ENCODE measurements at places on chromosomes 1 and 21.

DNA sequence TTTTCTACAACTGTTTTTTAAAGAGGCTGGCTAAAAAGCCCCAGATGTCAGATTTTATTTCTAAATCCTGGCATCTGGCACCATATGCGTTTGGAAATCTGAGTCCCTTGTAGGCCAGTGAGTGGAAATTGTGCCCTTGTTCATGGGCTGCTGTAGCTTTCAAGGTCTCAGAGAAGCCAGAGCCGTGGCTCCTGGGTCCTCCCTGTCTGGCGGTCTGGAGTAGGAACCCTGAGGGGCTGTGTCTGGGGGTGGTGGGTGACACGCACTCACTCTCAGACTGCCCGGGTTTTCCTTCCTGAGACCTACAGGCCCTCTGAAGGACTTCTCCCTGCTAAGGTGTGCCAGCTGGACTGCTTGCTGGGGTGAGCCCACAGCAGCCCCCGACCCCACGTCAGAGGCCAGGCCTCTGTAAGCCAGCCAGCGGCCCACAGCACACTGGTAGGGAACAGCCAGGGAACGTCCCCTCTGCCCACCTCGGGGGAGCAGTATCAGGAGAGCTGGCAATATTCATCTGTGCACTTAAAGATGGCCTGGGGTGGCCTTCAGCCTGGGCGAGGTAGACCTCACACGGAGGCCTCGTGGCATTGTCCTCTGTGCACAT, 151.5 kb downstream of the PEX14 start:
- DNase-seq: no peak

GRCh38 chr1:166089804-166090203, 77.0 kb downstream of the FAM78B start:
- DNase-seq: no peak

DNA sequence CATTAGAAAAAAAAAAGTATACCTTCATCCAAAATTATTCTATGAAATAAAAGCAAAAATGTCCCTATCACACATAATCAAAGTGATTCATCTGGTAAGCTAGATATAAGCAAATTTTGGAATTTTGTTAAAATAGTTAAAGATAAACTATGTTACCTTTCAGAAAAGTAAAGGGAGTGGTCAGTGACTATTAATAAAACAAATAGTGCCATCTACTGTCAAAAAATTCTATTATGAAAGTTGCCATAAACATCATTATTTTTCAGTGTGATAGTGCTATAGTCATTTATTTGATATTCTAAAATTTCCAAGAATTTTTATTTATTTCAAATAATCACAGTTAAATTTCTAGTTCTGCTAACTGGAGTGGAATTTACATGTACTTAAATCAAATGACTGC, 803.7 kb downstream of the KCNT2 start:
- DNase-seq: no peak

GRCh38 chr1:50476800-50477199, 53.6 kb upstream of the DMRTA2 start:
- no peak for DNase-seq

DNA sequence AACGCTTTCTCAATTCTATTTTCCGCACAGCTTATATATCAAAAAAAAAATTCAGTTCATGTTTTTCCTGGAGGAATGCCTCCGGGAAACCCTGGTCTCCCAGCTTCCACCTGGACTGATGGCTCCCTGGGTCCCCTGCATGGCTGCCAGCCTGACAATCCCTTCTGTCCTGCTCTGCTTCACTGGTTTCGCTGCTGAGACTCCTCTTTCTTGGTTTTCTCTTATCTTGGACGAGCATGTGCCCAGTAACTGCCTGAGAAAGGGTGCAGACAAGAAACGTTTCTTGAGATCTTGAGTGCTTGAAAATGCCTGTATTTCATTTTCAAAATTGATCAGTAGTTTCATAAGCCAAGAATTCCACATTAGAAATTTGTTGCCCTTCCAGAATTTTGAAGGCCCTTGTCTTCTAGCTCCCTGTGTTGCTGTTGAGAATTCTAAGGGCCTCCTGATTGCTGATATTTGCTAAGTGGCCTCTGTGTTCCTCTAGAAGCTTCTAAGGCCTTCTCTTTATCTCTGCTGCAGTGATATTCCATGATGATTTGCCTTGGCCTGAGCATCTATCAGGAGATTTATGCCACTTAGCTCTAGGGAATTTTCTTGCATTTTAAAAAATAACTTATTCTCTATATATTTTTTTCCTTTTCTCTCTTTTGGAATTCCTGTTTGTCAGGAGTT, 44.7 kb downstream of the ETS2 start:
- DNase-seq: no peak

DNA sequence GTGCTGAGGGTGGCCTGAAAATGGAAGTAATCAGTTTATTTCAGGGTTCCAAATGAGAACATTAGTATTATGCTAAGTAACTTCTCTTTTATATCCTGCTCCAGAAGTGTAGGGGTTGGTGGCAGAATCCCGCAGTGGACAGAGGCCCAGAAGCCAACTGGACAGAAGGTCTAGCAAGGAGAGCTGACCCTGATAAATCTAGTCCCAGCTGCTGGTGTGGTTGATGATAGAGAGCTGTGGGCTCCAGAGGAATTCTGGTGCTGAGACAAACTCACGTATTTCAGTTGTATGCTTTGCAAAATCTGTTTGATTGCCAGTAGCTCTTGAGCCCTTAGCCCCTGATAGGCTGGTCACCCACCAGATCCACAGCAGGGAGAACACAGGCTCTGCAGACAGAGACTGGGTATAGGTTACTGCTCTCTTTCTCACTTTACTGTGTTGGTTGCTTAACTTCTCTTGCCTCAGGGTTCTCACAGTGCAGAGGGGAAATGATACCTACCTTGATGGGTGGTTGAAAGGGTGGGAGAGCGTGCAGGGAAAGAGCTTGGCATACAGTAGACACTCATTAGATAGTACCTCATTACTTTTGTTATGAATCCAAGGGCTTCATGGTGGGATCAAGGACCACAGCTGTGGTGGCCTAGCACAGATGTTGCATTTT, 29.6 kb upstream of the CACNA1E start:
- DNase-seq: no peak

DNA sequence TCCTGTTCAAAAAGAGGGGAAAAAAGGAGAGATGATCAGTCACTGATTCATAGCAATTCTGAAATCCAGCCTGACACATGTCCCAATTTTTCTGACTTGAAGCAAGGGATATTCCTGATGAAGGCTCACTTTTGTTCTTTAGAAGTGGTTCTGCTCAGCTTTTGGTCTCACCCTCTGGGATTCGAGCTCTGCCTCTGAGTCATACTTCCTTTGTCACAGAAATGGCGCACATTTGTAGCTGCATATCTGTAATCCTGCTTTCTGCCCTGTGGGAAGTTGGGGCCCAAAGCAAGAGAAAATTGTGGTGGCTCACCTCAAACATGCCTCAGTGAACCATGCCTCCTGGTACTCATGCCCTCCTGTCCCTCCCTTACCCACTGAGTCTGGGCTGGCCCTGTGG, 22.3 kb upstream of the FAM78B start:
- no peak for DNase-seq
